Kidney epithelial cell (primary cell): ENCODE measurements at places on chromosomes 3 and 15. TPM values are rescaled to one million over a fixed set of nuclear protein-coding genes. Genes with fewer than 3 reads are reported as not detected.

GRCh38 chr15:32636908-32637567 lies 4.5 kb upstream of the SCG5 start:
- DNase-seq = no peak

DNA sequence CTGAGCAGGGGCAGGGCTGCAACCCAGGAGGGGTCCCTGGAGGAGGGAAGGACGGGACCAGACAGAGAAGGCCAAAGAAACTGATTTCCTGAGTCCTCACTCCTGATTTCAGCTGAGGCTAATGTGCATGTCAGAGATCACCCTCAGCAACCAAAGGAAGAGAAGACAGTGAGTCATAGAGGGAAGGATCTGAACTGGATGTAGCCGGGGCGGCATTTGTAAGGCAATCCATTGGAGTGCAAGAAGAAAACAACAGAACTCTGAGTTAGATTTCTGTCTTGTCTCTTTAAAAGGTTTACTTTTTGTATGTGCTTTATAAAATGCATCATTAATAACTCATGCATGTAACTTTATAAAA lies 105.3 kb upstream of the AGBL1 start:
- no peak for DNase-seq

- no peak for DNase-seq
Measured at GRCh38 chr3:46946416-46946815, 30.1 kb downstream of the CCDC12 start.

DNA sequence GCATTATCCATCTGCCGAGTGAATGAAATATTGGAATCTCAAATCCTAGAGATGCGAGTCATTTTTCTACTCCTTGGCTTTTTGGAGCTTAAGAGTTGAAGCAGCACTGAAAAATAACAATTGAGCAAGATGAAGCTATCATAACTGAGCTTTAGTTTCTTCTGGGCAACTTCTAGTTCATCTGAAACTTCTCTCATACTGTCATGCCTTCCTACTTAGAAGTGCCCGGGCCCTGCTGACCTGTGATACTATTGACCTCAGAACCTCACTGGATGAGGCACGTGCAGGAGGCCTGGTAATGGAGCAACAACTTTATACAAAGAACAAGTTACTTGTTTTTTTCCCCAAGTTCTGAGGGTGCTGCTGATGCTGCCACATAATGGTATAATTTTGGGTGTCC lies 48.5 kb upstream of the P3H2 start:
- DNase-seq = no peak

GRCh38 chr15:79060175-79060574 lies 30.4 kb downstream of the RASGRF1 start:
- no peak for DNase-seq

GRCh38 chr15:59531066-59531675 lies 80.4 kb upstream of the GCNT3 start:
- DNase-seq = no peak

Gene SLC22A14
- total RNA-seq = 0.58 TPM in 1 of 2 replicates, not detected in the other

Gene PRSS50
- total RNA-seq = 0.07 and 0.29 TPM in 2 replicates

Gene SHF
- 0.89 and 1.6 TPM in 2 replicates for total RNA-seq

Gene SPTSSB
- total RNA-seq = not detected in 2 replicates

Gene CCDC9B
- total RNA-seq = 13.6 and 20.3 TPM in 2 replicates

Gene CKMT1B
- total RNA-seq = 3.7 and 5.1 TPM in 2 replicates

Gene SLC12A1
- not detected in 2 replicates for total RNA-seq
